CD4-positive, alpha-beta T cell treated with Interleukin-17A for 4 hours (primary cell): ENCODE measurements at places on chromosomes 4 and X.

DNA sequence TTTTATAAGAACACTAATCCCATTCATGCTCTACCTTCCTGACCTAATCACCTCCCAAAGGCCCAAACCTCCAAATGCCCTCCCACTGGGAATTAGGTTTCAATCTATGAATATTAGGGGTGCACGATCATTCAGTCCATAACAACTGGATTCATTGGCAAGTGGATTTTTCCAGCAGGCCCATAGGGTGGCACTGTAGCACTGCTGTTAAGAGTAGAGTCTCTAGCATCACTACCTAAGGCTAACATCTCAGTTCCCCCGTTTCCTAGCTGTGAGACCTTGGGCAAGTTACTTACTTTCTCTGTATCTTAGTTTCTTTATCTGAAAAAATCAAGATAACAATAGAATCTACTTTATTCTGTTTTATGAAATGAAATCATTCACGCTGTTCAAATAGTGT lies 315.8 kb downstream of the STIM2 start:
- DNase-seq = no peak

- no peak for DNase-seq
These were observed 73.7 kb downstream of the LEF1 start for GRCh38 chr4:108094923-108095482.

DNA sequence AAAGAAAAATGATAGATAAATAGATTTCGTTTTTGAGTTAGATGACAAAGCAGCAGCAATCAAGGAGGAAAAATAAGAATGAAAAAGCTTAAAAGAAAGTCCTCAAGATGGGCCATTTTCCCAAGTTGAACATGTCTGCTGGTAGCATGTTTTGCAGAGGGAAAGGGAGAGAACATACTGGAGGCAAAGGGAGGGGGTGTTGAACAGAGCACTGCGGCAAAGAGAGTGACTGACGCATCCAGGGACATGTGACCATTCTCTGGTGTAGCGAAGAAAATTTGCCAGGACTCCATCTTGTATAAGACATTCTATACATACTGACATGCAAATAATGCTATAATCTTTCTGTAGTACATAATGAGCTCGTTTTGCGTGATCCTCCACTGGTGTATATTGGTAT lies 1.2 kb downstream of the LINC00632 start:
- DNase-seq = no peak

DNA sequence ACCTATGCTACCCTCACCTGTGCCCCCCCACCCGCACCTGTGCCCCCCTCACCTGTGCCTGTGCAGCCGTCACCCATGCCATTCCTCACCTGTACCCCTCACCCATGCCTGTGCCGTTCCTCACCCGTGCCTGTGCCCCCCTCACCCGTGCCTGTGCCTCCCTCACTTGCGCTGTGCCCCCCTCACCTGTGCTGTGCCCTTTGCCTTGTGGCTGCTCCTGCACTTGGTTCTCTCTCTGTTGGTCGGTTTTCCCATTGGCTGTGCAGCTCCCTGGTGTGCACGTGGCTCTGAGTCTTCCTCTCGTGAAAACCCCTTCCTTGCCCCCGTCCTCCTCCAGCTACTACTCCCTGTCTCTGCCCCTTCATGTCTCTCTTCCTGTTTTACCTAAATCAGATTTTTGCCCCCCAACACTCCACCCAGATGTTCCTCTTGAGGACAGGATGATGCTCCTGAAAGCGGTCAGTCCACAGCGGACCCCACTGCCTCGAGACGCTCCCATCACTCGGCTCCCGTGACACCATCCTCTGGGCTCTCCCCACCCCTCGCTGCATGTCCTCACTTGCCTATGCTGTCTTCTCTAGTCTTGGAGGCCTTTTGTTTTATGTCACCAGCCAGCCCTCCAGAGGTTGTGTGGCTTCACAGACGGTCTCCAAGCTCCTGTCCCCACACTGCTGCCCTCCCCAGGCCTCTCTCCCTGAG lies 6.8 kb downstream of the MAEA start:
- DNase-seq = no peak

GRCh38 chrX:110250847-110251246 lies 67.0 kb downstream of the AMMECR1 start:
- DNase-seq = no peak

- no peak for DNase-seq
These were observed 155.2 kb upstream of the GK2 start for GRCh38 chr4:79563219-79563618.

- peak; percentile 25 for DNase-seq
These were observed 4.2 kb upstream of the CDS1 start for GRCh38 chr4:84578540-84579402.

DNA sequence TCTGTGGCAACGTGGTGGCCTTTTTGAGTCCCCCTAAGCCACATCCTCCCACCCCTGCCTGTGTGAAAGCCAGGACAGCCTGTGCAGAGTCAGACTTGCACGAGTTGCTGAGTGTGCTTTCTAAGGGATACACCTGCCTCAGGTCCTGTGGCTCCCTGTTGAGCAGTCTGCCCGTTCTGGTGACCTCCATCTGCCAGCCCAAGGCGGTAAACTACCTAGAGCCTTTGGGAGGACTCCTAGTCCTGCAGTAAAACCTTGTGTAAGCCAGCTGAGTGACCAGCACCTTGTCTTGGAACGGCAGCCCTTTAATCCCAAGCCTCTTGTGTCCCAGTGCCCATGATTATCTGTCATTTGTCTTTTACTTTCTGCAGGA lies 69.3 kb downstream of the NBDY start:
- DNase-seq = no peak

- no peak for DNase-seq
These were observed 20.1 kb downstream of the ATP7A start for GRCh38 chrX:77930581-77930980.

- no peak for DNase-seq
These were observed 16.0 kb downstream of the LRBA start for GRCh38 chr4:150999086-150999485.

- DNase-seq = no peak
These were observed 28.3 kb downstream of the HTRA3 start for GRCh38 chr4:8297691-8298485.

GRCh38 chr4:161663844-161664243 lies 500.0 kb downstream of the FSTL5 start:
- DNase-seq = no peak

DNA sequence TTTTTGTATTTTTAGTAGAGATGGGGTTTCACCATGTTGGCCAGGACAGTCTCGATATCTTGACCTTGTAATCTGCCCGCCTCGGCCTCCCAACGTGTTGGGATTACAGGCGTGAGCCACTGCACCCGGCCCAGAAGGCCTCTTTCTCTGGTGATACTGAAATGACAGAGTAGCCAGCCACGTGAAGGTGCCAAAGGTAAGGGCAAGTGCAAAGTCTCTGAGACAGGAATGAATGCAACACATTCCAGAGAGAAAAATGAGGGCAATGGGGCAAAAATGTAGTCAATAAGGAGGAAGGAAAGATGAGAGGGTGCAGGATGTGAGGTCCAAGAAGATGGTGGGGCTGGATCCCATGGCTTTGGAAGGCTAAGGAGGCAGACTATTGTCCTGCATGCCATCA lies 176.0 kb downstream of the NR3C2 start:
- no peak for DNase-seq

DNA sequence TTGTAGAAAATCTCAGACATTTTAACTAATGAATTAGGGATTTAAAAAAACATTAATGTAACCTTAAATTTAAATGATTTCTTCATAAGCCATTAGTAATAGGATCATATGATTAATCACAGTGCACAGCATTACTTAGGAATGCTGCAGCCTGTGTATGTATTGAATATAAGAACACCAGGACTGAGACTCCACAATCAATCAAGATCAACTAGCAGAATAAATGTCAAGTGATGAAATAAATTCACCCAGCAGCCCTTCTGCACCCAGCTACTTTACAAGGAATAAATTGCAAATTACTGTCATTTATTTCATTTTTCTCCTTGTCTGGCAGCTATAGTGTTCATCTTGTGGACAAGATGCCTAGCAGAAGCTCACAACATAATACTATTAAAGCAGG lies 46.5 kb downstream of the NEIL3 start:
- no peak for DNase-seq

DNA sequence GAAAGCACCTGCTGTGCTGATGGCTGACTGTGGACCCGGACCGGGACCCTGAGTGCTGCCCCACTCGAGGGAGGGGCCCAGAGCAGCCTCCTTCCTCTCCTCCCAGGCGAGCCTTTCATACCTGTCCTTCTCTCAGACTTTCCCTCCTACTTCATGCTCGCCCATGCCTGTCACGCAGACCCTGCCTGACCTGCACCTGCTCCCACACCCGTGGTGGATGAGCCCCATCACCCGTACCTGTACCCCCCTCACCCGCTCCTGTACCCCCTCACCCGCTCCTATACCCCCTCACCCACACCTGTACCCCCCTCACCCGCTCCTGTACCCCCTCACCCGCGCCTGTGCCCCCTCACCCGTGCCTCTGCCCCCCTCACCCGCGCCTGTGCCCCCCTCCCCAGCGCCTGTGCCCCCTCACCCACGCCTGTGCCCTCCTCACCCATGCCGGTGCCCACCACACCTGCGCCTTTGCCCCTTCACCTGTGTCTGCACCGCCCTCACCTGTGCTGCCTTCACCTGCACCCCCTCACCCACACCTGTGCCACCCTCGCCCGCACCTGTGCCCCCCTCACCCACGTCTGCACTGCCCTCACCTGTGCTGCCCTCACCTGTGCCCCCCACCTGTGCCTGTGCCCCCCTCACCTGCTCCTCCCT lies 5.8 kb downstream of the MAEA start:
- no peak for DNase-seq

GRCh38 chrX:154373340-154374306 lies 811 bp downstream of the FLNA start:
- peak; percentile 60 for DNase-seq

GRCh38 chr4:53043055-53043454 lies 180.9 kb downstream of the RASL11B start:
- no peak for DNase-seq

DNA sequence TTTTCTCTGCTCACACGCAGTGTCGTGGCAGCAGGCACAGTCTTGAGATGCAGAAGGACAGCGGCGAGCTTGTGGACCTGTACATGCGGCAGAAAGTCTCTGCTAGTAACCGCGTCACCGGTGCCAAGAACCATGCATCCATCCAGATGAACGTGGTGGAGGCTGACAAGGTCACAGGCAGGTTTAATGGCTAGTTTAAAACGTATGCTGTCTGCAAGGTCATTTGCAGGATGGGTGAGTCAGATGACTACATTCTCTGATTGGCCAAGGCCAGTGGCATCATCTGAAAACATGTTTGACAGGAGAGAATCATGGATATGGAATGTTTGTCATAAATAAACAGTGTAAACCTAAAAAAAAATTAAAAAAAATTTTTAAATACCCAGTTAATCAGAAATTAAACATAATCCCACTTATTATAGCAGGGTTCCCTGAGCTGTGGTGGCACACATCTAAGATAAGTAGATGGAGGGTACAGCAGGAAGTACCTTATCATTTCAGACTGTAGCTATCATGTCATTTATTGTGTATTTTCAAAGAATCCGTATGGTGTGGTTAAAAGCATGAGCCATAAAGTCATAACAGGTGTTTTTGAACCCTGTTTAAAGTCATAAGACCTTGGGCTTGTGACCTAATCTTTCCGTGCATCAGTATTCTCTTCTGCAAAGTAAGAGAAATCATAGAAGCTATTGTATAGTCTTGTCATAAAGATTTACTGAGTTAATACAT lies 7.5 kb upstream of the BMP2K start:
- DNase-seq = no peak

- no peak for DNase-seq
These were observed 61.7 kb downstream of the SLIT2 start for GRCh38 chr4:20313237-20314030.

DNA sequence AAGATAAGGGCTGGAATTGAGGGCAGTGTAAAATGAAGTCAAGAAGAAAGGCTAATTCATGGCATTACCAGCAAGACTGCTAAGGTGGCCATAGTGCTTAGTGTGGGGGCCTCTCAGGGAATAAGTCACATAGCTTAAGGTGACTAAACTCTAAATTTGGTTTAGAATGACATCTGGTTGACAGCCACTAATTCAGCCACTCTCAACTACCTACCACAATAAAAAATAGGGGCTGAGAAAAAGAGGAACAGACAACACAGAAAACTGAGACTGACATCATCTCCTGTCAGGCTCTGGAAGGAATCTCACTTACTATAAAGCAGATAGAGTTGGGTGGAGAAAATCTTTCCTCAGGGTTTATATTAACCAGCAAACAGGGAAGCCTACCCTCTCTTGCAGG lies 96.9 kb downstream of the CHRDL1 start:
- no peak for DNase-seq

- no peak for DNase-seq
These were observed 18.3 kb downstream of the FHIP1A start for GRCh38 chr4:151427266-151427665.

DNA sequence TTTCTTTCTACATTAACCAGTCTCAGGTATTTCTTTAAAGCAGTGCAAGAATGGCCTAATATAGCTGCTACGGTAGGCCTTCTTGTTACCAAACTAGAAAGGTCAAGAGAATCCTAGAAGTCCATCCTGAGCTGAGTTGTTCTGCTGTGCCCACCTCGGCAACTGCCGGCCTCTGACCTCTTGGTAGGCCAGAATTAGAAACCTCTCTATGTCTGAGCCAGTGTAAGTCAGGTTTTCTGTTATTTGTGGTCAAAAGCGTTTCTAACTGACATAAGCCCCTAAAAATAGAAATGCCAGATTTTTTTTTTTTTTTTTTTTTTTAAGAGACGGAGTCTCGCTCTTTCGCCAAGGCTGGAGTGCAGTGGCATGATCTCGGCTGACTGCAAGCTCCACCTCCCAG lies 43.1 kb downstream of the SOWAHB start:
- no peak for DNase-seq

- peak; percentile 29 for DNase-seq
These were observed 26.5 kb downstream of the ELF4 start for GRCh38 chrX:130083656-130084382.

DNA sequence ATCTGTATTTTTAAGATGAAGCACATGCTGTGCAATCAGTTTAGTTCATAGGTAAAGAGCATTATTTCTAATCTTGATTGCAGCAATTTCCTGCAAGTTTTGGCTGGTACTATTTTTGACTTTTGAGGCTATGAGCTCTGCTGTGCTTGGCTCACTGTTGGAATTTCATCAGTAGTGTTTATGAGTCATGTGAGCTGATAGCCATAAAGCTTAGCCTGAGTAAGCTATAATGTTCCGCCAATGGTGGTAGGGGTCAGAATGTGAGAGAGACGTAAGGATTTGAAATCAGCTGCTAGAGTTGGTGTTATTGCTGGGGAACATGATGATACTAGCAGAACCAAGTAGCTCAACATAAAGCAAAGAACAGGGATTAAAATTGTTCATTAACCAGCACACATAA lies 590.9 kb upstream of the GNPDA2 start:
- no peak for DNase-seq

DNA sequence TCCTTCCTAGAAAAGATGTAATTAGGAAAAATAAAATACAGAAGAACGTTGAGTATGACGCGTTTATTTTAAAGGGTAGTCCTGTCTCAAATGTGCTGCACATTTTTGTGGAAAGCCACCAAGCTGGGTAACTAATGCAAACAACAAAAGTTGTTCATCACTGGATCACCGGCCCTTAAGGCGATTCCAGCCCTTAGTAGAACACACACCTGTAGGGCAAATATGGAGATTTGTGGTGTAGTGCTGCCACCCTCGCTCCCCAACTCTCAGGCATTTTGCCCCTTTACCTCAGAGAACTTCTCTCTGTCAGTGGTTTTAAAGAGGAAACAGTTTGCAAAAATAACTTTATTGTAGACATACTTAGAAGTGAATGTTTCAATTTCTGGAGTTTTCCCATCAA lies 1.9 kb downstream of the TBL1X start:
- peak; percentile 28 for DNase-seq
